ENCODE measurements at places on chromosomes 6 and 20. TPM values are rescaled to one million over a fixed set of nuclear protein-coding genes. Genes with fewer than 3 reads are reported as not detected.

GRCh38 chr6:13703496-13703895 lies 8.1 kb downstream of the RANBP9 start:
- DNase-seq = no peak

- DNase-seq = no peak
Observed at GRCh38 chr6:39367700-39368099, 45.2 kb upstream of the KCNK16 start.

DNA sequence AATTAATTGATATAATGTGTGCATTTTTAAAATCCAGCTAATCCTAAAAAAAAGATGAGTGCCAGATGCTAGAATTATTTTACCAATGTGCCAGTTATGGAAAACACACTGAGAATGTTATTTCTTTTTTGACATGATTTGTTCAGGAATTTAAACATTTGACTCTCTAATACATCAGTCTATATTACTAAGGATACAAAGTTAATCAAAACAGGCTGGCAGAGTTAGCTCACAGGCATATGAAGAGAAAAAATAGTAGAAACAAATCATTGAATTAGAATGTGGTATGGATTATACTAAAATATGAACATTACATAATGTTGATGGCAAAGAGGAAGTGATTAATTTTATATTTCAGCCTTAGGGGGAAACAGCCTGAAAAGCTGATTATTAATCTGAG lies 368.3 kb upstream of the GJE1 start:
- DNase-seq = no peak

The GTSF1L gene
- polyA plus RNA-seq = not detected

DNA sequence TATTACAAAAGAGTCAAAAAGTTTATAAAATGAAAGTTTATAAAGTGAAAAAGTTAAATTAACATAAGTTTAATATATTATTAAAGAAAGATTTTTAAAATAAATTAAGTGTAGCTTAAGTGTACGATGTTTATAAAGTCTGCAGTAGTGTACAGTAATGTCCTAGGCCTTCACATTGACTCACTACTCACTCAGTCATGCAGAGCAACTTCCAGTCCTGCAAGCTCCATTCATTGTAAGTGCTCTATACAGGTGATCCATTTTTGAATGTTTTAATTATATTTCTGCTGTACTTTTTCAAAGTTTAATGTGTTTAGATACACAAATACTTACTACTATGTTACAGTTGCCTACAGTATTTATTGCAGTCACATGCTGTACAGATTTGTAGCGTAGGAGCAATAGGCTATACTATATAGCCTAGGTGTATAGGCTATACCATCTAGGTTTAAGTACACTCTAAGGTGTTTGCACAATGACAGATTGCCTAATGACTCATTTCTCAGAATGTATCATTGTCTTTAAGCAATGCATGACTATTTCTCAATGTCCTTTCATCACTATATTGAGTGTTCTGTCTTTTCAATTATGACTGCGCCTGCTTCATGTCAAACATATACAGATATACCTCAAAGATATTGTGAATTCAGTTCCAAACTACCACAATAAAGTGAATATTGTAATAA lies 1110.3 kb upstream of the MAP3K7 start:
- no peak for DNase-seq

GRCh38 chr20:63700199-63701050 lies 4.0 kb downstream of the TNFRSF6B start:
- no peak for DNase-seq

GRCh38 chr6:26158581-26159356 lies 71.5 kb downstream of the HFE start:
- DNase-seq = peak; percentile 84

GRCh38 chr20:21096321-21097043 lies 9.7 kb downstream of the LINC00237 start:
- DNase-seq = no peak

DNA sequence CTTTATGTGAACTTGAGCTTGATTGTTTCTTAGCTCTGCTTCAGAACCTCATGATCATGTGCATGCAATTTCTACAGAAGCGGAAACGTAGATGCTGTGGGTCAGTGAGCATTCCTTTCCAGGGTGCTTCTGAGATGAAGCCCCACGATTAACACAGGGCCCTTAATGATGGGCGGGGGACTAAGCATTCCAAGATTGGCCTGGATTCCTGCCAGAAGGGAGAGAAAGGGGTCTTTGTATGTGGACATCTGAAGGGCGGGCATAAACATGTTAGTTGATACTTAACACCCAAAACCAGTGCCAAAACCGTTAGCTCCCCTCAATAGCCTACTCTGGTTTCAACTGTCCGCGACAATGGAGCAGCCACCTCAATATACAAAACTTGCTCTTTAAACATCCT lies 46.9 kb upstream of the POU3F2 start:
- DNase-seq = no peak

- no peak for DNase-seq
Observed at GRCh38 chr20:20839771-20840170, 127.3 kb upstream of the RALGAPA2 start.

GRCh38 chr6:20306491-20306890 lies 94.2 kb upstream of the MBOAT1 start:
- DNase-seq = no peak

DNA sequence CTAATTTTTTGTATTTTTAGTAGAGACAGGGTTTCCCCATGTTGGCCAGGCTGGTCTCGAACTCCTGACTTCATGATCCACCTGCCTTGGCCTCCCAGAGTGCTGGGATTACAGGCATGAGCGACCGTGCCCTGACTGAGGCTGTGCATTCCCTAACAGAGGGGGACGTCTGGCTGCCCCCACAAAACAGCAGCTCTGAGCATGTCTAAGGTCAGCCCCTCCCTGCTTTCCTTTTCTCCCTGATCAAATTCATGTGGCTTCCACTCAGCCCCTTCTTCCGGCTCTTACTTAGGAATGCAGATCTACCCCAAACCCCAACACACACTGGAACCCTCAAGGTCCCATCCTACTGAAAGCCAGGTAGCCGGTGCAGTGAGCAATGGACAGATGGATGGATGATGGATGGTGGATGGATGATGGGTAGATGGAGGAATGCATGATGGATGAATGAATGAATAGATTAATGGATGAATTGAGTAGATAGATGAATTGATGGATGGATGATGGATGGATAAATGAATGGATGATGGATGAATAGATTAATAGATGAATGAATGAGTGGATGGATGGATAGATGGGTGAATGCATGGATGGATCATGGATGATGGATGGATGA lies 91.5 kb upstream of the BHLHE23 start:
- DNase-seq = no peak

The DLL1 gene
- 0.60 TPM for polyA plus RNA-seq

DNA sequence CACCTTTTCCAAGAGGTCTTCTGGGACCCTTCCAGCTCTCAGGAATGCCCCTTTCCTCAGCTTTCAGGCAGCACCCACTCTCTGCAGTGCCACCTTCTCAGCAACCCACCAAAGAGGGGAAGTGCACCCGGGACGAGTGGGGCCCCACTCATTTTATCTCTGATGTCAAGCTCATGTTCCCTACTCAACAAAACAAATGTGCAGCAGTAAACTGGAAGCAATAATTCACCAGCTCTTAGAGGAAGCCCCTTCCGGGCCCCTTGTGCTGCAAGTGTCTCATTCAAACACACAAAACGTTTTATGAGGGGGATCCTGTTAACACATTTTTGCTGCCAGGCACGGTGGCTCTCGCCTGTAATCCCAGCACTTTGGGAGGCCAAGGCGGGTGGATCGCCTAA lies 13.6 kb downstream of the GFOD1 start:
- no peak for DNase-seq

The FRS3 gene
- 1.9 TPM for polyA plus RNA-seq

The CCN5 gene
- not detected for polyA plus RNA-seq

The TMEM170B gene
- polyA plus RNA-seq = 0.37 TPM

DNA sequence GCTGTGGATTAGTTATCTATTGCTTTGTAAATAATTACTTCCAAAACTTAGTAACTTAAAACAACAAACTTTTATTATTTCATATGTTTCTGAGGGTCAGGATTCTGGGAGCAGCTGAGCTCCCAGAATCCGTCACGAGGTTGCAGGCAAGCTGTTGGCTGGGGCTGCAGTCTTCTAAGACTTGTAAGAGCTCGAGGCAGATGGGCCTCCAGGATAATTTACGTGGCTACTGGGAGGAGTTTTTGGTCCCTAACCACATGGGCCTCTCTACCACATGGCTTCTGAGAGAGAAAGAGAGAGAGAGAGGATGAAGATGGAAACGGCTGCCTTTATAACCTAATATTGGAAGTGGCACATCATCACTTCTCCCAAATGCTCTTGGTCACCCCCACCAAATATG lies 64.9 kb upstream of the SULF2 start:
- DNase-seq = no peak

The MYCT1 gene
- not detected for polyA plus RNA-seq

The SOBP gene
- not detected for polyA plus RNA-seq

DNA sequence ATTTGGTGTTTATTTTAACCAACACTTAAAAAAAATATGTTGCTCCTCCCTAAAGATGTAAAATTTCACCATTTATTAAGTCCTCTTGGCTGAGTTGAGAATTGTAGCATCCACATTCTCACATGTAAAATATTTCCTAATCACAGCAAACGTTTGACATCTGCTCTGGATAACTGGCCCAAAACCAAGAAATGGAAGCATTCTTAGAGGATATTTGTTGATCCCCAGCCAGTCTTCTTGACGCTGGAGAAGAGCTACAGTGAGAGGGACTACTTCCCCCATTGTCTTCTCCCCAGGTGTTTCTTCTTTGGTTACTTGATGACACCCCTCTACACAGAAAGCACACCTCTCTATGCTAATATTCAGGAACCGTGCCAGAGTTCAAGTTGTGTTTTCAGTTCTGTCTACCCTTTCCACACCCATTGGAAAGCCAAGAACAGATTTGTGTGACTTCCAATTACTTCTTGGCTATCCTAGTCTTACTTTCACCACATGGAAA lies 454.5 kb upstream of the JAG1 start:
- DNase-seq = no peak

DNA sequence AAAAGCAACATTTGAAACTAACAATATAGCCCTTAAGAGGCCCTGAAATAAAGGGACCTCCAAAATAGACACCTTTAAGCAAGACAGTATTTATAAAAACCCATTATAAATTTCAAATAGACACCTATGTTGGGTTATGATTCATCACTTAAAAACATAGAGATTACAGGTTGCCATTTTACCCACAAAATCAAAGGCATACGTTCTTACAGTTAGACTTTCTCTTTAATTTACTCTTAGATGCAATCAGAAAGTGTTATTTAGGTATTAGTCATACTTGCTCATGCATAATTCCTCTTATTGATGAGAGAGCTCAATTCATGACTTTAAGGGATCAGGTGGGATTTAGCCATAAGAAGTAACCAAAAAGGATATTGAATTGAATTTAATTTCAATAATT lies 51.5 kb upstream of the TMEM200A start:
- DNase-seq = no peak

- no peak for DNase-seq
Observed at GRCh38 chr20:22789676-22790075, 205.3 kb upstream of the FOXA2 start.

The CAGE1 gene
- polyA plus RNA-seq = 0.06 TPM

The CD109 gene
- 0.20 TPM for polyA plus RNA-seq

DNA sequence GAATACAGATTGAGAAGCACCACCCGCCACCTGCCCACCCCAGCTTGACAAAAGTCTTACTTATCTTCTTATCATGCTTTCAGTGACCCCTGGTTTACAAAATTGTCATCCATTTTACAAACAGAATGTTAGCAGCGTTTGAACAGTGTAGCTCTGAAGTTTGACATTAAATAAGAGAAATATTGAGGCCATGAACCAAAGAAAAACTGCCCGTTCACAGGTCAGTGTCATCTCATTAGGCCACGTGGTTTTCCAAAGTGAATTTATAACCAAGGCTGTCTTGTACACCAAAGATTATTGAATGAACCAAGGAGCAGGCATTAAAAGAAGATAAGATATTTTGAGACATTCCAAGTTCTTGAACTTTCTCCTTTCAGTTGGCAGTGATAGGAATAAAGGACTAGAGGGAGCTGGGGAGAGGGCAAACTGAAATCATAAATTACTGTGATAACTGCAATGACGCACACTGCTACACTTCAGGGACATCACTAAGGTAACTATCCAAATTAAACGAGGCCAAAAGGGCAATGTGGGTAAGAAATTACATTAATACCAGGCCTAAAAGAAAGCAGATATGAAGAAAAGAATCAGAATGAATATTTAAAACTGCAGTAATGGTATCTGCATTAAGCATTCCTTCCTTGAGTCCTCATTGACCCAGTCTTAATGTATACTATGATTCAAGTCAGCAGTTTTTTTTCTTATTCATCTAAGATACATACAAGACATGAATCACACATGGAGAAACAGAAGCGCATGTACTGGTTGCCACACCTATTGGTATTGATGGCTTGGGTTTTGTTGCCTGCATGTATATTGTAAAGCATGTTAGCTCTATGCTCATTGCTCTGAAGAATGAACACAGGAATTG lies 159.8 kb upstream of the ARG1 start:
- DNase-seq = no peak

GRCh38 chr6:127630800-127631199 lies 53.8 kb downstream of the C6orf58 start:
- DNase-seq = no peak

DNA sequence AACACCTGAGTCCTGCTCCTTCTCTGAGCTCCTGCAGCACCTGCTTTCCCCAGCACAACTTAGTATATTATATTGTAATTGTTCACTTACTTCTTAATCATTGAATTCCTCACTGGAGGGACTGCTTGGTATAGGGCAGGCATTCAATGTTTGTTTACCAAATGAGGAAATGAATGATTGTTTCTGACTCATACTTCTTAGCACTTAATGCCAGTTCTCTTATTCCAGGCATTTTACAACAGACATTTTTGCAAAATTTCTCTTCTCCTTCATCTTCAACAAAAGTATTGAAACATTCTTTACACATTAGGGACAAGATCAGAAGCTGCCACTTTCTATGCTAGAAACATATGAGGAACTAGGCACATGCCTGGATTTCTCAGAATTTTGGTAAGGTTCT lies 119.4 kb downstream of the TBX18 start:
- DNase-seq = no peak

The CST5 gene
- not detected for polyA plus RNA-seq

DNA sequence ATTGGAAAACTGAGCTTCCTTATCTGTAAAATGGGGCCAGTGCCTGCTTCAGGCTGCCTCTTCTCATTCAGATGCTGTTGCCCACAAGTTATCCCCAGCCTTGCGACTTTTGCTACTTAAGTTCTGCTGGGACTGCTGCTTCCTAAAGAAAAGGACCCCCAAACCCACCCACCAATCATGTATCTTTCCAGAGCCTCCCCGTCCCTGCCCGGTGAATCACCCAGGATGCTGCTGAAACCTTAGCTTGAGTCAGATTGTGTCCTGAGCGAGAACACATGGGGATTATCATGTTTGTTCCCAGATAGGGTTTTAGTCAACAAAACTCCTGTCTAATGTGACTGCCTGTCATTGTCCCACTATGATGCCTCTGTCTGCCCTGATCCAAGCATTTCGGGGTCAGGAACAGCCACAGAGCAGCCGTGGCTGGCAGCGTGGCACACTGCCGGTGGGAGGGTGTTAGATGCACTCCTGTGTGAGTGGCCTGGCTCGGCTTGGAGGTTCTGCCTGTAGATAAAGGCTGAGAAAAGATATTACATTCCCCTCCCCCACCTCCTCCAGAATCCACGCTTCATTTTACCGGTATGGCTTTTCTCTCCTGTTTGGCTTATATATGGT lies 79.9 kb downstream of the TOX2 start:
- no peak for DNase-seq

GRCh38 chr6:90365002-90365401 lies 68.4 kb upstream of the BACH2 start:
- DNase-seq = no peak
